Neural crest cell (in vitro differentiated cells): ENCODE measurements at places on chromosomes 12 and 14.

- DNase-seq = no peak
Measured at GRCh38 chr14:90608281-90608680, 207.9 kb downstream of the TTC7B start.

- no peak for DNase-seq
Measured at GRCh38 chr14:68574906-68575305, 218.0 kb downstream of the ZFP36L1 start.

DNA sequence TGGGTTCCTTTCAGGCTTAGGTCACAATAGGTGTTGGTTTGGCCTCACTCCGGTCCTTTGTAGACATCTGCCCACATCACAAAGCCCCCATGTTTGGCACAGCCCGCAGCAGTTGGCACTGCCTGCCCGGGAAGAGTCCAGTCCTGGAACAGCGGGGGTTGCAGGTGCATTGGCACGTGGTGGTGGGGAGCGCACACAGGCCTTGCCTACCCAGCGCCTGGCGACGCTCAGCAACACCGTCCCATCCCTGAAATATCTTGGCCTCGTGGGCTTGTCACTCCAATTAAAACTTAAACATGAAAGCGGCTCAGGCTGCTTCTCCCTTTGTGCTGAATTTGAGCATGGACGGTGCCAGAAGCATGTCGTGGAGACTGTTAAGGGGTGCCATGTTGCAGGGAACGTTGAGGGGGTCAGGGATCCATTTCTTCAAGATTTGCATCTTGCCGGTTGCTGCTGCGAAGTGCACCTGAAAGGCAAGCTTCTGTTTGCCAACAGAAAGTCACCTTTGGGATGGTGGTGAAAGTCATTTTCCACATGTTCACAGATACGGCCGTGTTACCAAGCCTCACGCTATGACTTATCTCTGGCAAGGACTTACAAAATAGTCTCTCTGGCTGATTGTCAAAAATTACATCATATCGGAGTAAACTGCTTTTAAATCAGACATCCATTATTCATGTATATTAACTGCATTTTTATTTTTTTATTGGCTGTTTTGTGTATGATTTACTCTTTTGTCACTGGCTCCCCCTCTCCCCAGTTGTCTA, 91.5 kb downstream of the FBXW8 start:
- DNase-seq = no peak

DNA sequence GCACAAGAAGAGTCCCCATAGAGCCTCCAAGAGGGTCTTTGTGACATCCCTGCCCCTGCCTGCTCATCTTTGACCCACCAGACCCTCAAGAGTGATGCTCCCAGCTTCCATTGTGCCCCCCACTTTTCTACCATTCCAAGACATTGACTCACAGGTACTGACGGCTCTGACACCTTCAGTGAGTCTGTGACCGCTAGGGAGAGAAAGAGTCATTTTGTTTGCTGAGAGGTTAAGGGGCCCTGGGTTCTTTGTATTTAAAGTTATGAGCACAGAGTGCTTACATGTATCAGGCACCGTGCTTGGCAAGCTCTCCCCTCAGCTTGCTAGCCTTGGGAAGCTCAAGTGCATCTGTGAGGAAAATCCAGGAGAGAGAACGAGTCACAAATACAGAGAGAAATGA, 7.1 kb upstream of the KRT82 start:
- DNase-seq = no peak

GRCh38 chr14:44896275-44897040, 65.3 kb downstream of the KLHL28 start:
- no peak for DNase-seq

- DNase-seq = no peak
Measured at GRCh38 chr14:21989090-21989489, 315.5 kb upstream of the OR4E1 start.

DNA sequence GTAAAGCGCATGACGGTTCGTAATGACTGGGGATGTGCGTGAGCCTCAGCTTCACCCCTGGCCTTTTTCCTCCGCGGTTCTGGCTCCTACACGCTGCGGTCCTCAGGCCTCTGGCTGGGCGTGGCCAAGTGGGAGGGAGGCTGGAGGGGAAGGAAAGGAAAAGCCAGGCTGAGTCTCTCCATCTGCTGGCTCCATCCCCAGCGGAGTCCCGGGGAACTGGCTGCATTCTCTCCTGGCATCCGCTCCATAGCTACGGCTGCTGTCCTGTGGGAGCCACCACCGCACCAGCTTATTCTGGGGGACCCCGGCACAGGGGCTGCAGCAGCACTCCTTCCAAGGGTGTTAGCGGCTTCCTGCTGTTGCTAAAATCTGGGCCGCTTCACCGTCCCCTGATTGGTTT, 68.2 kb upstream of the SLC24A4 start:
- peak; percentile 16 for DNase-seq

DNA sequence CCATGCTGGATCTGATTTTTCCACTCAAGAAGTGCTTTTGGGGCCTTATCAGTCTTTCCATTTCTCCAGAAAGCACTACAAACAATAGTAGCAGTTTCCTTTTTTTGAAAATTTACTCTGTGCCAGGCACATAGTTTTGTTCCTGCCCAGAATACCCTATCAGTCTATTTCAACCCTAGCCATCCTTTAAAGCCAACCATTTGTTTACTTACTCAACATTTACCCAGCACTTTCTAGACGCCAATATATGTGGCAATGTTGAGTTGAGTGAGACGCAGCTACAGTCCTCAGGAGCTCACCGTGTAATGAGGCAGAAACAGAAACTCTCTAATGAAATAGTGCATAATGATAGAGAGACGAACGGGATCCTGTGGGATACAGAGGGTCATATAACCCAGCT, 32.9 kb upstream of the CHST11 start:
- no peak for DNase-seq

GRCh38 chr14:78631551-78631950, 461.4 kb downstream of the NRXN3 start:
- no peak for DNase-seq
